HuH-7 (cell line): ENCODE measurements at places on chromosomes 4 and X.

GRCh38 chrX:140524556-140524955 is 19.7 kb upstream of the SOX3 start:
- no peak for DNase-seq

GRCh38 chrX:85922821-85923220 is 124.5 kb downstream of the CHM start:
- no peak for DNase-seq

DNA sequence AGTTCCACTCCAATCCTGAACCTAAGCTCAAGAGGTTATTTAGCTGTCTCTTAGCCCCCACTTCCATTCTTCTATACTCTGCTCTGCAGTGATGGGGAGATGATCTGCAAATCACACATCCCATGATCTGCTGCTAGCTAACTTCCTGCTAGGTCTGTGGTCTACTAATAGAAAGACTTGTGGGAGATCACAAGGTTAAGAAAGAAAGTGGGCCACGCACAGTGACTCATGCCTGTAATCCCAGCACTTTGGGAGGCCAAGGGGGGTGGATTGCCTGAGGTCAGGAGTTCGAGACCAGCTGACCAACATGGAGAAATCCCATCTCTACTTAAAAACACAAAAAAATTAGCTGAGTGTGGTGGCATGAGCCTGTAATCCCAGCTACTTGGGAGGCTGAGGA is 471.1 kb upstream of the NWD2 start:
- DNase-seq, result no peak

GRCh38 chr4:114997576-114998247 is 115.7 kb downstream of the NDST4 start:
- no peak for DNase-seq

DNA sequence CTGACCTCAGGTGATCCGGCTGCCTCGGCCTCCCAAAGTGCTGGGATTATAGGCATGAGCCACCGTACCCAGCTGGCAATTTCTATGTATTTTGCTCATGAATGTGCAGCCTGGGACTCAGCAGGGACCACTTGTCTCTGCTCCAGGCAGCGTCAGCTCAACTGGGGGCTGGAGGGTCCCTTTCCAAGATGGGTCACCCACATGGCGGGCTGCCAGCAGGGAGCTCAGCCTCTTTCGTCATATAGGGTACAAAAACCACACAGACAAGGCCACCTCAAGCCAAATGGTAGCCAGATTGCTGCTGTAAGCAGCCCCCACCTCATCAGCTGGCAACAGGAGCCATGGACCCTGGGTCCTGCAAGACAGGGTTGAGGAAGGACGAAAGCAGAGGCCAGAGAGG is 2.4 kb upstream of the CLDN24 start:
- DNase-seq, result no peak

GRCh38 chr4:7844594-7844991 is 95.1 kb downstream of the AFAP1 start:
- DNase-seq, result no peak

GRCh38 chrX:97310373-97310772 is 426.7 kb downstream of the RPA4 start:
- DNase-seq, result no peak

- DNase-seq, result no peak
These were observed 336.9 kb downstream of the ZNF674 start for GRCh38 chrX:46208225-46208854.

GRCh38 chr4:56737666-56738065 is 56.6 kb upstream of the HOPX start:
- DNase-seq, result no peak

DNA sequence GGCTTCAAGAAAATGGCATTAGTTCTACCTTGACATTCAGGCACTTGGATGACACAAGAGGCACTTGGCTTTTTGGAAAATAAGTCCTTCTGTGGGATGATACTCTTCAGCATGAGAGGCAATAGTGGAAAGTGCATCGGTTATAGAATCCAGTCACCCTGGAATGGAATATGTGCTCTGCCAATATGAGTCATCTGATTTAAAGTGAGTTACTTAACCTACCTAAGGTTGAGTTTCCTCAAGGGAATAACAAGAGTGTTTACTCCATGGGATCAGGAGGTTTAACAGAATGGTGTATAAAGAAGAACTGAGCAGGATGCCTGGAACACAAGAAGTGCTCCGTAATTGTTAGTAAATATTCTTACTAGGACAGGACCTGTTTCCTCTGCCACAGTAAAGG is 10.7 kb downstream of the SLC39A8 start:
- DNase-seq, result no peak

GRCh38 chr4:35734381-35735098 is 509.8 kb downstream of the ARAP2 start:
- DNase-seq, result no peak

- DNase-seq, result no peak
These were observed 342.7 kb upstream of the PABPC4L start for GRCh38 chr4:134544303-134544770.

DNA sequence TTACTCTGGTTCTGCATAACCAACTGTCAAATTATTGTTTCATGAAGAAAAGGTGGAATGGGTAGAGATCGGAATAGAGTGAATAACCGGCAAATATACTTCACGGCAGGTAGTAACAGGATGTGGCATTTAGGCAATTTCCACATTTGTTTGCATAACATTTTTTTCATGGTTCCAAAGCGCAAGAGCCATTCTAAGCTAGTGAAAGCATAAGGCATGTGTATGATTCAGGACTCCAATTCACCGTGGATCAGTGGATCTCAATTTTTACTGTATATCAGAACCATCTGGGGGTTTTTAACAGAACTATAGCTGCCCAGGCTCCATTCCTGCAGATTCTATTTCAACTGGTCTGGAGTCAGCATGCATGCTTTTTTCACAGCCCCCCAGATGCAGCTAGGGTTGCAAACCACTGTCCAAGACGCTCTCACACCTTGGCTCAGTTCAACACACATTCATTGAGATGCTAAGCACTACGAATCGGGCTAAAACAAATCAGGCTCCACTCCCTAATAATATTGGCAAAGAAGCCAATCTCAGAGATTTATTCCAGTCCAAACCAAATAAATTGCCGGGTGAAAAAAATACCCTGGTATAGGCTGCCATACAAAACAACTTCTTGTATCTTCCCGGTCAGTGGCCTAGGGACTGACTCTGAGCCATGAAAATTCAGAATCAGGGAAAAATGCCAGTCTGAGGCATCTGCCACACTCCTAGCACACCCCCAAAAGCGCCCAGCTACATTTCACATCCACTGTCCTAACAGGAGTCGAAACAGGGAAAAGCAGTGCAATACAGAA is 30.0 kb downstream of the AFAP1 start:
- DNase-seq, result no peak

GRCh38 chr4:107826421-107826980 is 1.8 kb downstream of the SGMS2 start:
- DNase-seq, result no peak

GRCh38 chr4:168619266-168619631 is 122.4 kb downstream of the PALLD start:
- DNase-seq, result no peak

DNA sequence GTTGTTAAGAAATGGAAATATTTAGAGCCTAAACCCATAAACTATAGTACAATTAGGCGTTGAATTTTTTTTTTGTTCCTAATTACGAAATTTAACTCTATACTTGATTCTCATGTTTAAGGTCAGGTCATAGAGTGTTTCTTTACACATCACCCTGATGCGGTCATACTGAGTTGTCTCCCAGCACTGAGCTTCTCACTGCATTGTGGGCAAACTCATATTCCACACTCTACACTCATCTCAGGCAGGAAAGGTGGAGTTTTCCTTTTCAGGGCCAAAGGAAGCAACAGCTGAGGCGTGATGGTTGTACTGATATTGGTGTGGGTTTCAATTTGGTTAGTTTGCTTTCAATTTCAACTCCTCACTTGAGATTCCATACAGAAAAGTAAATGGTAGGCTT is 75.4 kb downstream of the FAT4 start:
- DNase-seq, result no peak

GRCh38 chr4:15361529-15361928 is 66.3 kb upstream of the C1QTNF7 start:
- DNase-seq, result no peak

- peak; percentile 10 for DNase-seq
These were observed 306.3 kb downstream of the ANK2 start for GRCh38 chr4:113355550-113356371.

DNA sequence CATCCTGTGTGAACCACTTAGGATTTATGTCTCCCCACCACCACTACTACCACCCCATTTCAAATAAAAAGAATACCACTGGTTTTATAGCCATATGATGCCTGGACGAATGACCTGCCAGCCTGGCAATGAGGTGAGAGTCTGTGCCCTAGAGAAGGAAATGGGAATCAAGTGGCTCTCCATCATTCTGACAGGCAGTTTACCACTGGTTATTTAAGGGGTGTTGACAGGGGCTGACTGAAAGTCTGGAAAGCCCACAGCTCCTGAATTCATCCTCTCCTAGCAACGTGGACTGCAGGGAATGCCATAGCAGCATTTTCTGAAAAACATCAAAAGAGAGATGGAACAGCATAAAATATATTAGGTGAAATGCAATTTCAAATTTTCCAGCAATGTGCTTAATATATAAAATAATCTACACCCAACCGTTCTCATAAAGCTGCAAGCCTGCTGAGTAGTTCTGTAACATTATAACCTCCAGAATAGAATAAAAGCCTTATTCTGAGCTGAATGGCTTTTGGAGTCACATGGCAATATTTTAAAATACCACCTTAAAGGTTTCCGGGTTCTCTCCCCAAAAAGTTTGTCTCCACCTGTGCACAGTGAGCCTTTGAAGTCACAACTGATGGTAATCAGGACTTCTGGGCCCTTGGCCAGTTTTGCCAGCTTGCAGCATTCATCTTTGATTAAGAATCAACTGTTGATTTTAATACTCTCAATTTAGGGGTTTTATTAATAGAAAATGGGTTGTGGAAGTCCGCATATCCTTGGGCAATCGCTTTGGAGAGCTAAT is 121.5 kb downstream of the DCTD start:
- no peak for DNase-seq

GRCh38 chr4:170229006-170229405 is 139.2 kb upstream of the AADAT start:
- DNase-seq, result no peak

- no peak for DNase-seq
These were observed 1756.0 kb downstream of the C4orf33 start for GRCh38 chr4:130851932-130852331.

DNA sequence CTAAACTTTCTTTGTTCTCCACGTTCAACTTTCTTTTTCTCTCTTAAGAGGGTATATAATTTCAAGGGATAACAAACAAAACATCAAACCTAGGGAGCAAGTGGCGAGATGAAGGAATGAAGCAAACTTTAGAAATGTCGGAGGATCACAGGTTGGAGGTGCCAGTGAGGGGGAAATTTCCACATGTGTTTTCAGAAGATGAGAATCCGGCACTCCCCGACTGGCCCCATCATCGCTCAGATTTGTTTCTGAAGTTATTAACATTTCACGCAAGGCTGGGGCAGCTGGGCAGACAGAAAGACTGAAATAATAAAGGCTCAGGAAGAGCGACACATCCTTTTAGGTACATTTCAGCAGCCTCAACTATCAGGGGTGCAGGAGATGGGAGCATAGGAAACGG is 134.9 kb downstream of the SMIM20 start:
- DNase-seq, result no peak

DNA sequence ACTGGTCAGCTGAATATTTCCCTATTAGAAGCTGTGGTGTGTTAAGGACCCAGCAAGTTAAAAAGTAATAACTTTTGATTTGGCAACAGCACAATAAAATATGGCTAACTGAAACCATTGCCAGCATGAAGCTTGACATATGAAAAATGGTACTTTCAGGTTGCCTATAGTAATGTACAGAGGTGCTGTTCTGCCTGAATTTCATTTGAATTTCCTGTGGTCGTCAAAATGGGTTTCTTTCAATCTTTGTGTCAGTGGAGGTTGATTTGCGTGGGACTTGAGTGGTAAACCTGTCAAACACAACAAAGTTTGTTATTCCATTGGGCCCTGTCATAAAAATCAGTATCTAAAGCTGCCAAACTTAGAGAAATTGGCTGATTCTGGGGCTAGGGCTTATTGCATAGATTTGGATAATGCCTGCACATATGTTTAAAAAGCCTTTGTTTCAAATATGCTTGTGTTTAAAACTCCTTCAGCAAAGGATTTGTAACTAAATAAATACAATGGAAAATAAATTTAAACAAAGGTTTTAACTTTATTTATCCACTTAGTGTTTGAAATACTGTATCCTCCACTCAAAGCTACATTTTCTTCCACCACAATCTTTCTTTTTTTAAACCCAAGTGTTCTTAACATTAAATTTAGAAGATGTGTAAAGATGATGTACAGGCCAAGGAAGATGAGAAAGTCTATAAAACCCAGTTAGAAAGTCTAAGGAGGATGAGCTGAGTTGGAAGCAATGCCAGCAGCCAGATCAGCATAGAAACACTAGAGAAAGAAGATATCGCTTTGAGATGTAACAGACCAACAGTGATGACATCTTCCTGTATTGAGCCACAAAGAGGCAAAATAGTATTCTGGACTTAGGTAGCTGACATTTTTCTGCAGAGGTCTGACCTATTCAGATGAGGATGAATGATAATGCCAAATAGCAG is 134.8 kb upstream of the GIMD1 start:
- no peak for DNase-seq

DNA sequence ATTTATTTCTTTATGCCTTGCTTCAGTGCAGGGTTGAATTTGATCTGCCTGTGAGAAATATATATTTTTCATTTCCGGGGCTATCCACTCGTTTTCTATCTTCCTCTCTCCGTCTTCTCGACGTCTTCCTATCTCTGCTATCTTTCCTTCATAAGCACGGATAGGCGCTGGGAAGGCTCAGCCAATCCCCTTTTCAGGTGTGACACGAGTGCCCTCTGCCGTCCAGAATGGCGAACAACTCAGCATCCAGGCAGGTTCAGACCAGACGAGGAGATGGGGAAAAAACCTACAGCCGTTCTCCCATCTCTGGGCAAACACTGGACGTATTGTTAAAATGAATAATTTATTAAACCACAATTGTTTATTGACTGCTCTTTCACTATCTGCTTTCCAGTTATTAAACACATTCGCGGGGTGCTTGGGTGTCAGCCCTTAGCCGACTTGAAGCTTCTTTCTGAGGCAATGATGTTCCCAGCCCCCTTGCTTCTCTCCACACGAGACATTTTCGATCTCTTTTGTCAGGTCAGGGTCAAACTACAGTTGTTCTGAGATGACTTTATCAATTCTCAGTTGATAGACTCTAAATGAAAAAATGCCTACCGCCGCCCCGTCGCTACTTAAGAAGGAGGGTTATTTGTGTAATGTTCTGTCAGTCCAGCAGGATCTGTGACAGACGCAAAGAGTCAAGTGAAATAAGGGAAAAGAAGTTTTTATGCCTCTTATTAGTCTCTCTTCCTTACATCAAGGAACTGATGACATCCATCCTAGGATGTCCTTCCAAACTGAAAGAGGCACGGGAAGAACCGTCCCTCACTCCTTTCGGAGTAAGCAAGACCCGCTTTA is 96.3 kb upstream of the NOCT start:
- peak; percentile 55 for DNase-seq

DNA sequence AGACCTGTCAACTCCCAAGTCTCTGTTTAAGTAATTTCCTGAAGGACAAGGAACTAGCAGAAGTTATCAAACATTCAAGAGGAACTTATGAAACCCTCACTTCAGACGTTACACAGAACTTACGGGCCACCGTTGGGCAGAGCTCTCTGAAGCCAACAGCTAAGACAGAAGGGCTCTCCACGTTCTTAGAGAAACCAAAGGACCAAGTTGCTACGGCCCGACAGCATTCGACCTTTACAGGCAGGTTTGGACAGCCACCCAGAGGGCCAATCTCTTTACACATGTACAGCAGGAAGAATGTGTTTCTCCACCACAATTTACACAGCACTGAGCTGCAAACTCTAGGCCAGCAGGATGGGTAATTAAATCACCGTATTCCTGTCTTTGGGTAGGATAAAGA is 705.1 kb upstream of the GRID2 start:
- DNase-seq, result no peak

GRCh38 chr4:136865526-136865925 is 666.8 kb downstream of the PCDH18 start:
- no peak for DNase-seq
